ENCODE measurements at places on chromosomes 11 and 22.

DNA sequence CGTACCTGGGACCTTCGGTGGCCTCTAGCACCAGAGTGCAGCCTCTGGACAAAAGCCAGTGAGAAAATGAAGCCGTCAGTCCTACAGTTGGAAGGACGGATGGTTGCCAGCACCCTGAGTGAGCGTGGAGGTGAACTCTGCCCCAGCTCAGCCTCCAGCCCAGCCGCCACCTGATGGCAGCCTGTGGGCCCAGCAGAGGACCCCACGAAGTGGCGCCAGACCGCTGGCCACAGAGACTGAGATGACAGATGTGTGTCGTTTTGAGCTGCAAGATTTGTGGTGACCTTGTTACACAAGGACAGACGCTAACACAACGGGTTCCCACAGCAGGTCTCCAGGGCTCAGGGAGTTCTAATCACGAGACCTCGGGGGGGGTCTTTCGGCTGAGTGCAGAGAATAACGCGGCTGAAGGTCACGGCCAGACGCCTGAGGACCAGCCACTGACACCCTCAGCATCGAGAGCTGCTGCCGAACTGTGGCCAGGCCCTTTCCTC, 75.0 kb downstream of the BRD1 start:
- DNase-seq: no peak
- H3K4me3 ChIP-seq: no peak overlapping the region
- H3K27ac ChIP-seq: no peak overlapping the region

- no peaks in the 10 kb centered on the region for H3K4me1 ChIP-seq
- H3K36me3 ChIP-seq: no peaks in the 10 kb centered on the region
- no peak for DNase-seq
- no peaks in the 10 kb centered on the region for H3K27me3 ChIP-seq
- no peak overlapping the region for H3K4me3 ChIP-seq
Observed at GRCh38 chr11:87007963-87008362, 29.8 kb upstream of the TMEM135 start.

DNA sequence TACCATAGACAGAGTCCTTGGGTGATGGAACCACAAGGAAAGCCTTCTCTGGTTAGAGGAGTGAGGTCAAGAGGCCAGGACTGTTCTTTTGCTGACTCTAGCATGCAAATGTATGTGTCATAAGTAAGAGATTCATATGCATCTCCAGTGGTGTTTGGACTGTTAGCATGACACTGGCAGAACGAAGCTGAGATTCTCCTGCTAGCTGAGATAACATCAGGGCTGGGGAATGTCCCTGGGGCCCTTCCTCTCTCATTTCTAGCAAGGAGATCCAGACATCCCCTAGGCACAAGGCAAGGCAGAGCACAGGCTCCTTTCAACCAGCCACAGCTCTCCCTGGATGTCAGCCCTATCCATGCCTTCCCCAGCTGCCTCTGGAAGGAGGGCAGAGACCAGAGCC, 711.3 kb downstream of the OPCML start:
- DNase-seq: no peak
- H3K4me3 ChIP-seq: no peak overlapping the region
- no peak overlapping the region for H3K27ac ChIP-seq
- no peaks in the 10 kb centered on the region for H3K4me1 ChIP-seq
- H3K27me3 ChIP-seq: no peaks in the 10 kb centered on the region

- no peaks in the 10 kb centered on the region for H3K27me3 ChIP-seq
- no peak overlapping the region for H3K4me3 ChIP-seq
Observed at GRCh38 chr11:10456519-10456918, 1.5 kb downstream of the AMPD3 start.

DNA sequence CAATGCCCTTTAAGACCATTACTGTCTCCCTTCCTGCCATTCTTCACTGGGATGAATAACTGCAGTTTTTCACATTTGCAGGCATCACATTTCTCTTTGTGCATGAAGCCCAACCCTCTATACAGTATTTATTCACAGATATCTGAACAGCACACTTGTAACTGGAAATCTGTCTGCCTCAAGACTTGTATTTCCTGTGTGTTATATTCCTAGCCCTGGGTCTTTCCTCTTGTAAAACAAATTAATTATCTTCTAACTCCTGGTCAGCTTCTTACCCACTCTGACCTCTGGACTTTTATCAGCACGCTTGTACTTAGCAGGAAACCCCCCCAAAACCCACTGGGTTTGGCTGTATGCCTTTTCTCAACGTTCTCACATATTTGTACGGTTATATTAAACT, 2.0 kb downstream of the CSRP3 start:
- H3K4me3 ChIP-seq: no peak overlapping the region
- DNase-seq: no peak
- no peaks in the 10 kb centered on the region for H3K27me3 ChIP-seq
- H3K4me1 ChIP-seq: no peaks in the 10 kb centered on the region
- no peaks in the 10 kb centered on the region for H3K36me3 ChIP-seq

- no peaks in the 10 kb centered on the region for H3K36me3 ChIP-seq
- no peaks in the 10 kb centered on the region for H3K27me3 ChIP-seq
- no peak for DNase-seq
- no peak overlapping the region for H3K4me3 ChIP-seq
- H3K27ac ChIP-seq: no peak overlapping the region
Observed at GRCh38 chr11:130094614-130095013, 24.9 kb downstream of the APLP2 start.

- H3K4me3 ChIP-seq: no peak overlapping the region
- DNase-seq: no peak
- no peaks in the 10 kb centered on the region for H3K36me3 ChIP-seq
- no peaks in the 10 kb centered on the region for H3K4me1 ChIP-seq
- H3K27me3 ChIP-seq: no peaks in the 10 kb centered on the region
Observed at GRCh38 chr11:113952070-113952469, 22.8 kb upstream of the HTR3A start.

DNA sequence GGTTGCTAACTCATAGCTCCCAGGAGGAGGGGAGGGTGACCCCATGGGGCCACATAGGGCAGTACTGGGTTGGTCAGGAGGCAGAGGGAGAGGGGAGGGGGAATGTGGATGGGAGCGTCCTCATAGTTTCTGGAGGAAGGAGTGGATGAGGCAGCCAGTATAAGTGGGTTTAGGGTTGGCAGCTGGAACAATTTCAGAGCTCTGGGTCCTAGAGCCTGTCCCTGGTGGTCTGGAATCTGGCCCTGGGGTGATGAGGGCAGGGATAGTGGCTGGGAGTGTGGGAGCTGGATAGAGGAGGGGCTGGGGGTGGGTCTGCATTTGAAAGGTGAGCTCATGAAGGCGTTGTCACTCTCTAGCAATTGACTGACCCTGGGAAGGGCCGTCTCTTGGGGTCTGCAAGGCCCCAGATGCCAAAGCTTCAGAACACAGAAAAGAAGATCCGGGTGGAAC, 5.3 kb upstream of the MRGPRG start:
- H3K36me3 ChIP-seq: no peaks in the 10 kb centered on the region
- no peak overlapping the region for H3K4me3 ChIP-seq
- no peaks in the 10 kb centered on the region for H3K4me1 ChIP-seq
- H3K27me3 ChIP-seq: peaks cover 82% of the 10 kb centered on the region
- no peak for DNase-seq

DNA sequence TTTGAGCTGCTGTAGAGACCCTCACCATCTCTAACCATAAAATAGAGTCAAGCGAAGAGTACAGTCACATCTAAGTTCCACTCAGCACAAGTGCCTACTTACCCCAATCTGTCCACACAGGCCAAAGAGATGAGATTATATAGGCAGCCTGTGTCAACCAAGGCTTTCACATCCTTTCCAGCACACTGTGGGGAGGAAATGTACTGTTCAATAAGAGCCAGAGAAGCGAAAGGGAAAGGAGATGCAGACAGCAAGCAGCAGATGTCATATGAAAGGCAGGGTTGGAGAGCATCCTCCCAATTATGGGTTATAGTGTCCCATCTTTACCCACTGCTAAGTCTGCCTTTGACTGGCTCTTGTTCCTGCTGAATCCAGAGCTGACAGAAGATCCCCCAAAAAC, 16.4 kb downstream of the NRIP3 start:
- no peaks in the 10 kb centered on the region for H3K36me3 ChIP-seq
- no peaks in the 10 kb centered on the region for H3K4me1 ChIP-seq
- H3K4me3 ChIP-seq: no peak overlapping the region

DNA sequence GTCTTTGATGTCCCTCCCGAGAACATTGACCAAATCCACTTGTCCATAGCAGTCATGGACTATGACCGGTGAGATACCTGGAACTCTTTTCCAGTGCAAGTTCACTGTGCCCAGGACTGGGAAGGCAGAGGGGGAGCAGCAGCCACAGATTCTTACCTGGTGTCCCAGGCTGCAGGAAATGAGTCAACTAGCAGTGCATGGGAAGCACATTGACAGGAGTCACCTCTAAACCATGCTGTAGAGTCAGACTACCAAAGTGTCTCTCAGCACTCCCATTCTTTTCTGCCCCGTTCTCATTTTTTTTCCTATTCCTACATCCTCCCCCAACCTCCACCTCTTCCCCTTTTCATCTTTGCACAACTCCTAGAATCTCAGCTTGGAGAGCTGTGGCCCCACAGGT, 67.2 kb upstream of the OLFML1 start:
- no peaks in the 10 kb centered on the region for H3K27me3 ChIP-seq
- no peak overlapping the region for H3K4me3 ChIP-seq
- no peak for DNase-seq
- no peaks in the 10 kb centered on the region for H3K4me1 ChIP-seq

- no peaks in the 10 kb centered on the region for H3K27me3 ChIP-seq
- H3K4me1 ChIP-seq: peaks cover 48% of the 10 kb centered on the region
- peak; percentile 81 for DNase-seq
- no peak overlapping the region for H3K4me3 ChIP-seq
Observed at GRCh38 chr22:41939981-41940831, 6.7 kb downstream of the CENPM start.

DNA sequence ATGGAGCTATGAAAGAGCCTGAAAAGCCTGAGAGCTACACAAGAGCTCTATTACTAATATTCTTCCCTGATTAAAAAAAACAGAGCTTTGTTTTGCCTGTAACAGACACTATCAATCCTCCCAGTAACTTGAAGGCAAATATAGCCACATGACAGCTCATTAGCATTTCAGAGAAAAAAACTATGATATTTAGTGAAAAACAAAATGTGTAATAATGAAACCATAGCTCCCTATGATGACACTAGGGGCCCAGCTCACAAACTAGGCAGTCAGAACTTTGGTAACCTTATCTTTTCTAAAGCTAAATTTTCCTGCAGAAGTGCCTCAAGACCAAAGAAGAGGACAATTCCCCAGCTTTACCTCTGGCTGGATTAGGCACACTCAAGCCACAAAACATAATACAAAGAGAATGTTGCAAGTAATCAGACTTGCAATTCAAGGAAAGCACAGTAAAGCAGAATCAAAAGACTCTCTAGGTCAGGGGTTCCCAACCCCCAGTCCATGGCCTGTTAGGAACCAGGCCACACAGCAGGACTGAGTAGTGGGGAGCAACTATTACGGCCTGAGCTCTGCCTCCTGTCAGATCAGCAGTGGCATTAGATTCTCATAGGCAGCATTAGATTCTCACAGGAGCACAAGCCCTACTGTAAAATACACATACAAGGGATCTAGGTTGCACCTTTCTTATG, 53.3 kb downstream of the MRTFA start:
- DNase-seq: no peak
- no peak overlapping the region for H3K27ac ChIP-seq
- H3K36me3 ChIP-seq: no peaks in the 10 kb centered on the region
- H3K27me3 ChIP-seq: no peaks in the 10 kb centered on the region

Measured in esophagus squamous epithelium (tissue), 5 donors.